ENCODE measurements at places on chromosomes 2 and 18. TPM values are rescaled to one million over a fixed set of nuclear protein-coding genes. Genes with fewer than 3 reads are reported as not detected.

The TMEM247 gene
- total RNA-seq = not detected

The ERBB4 gene
- total RNA-seq = 0.10 TPM

The MORN2 gene
- total RNA-seq = 11.9 TPM

The IL1RL2 gene
- not detected for total RNA-seq

The TMX3 gene
- total RNA-seq = 39.6 TPM

The RUFY4 gene
- total RNA-seq = 0.27 TPM

The LIMS4 gene
- 1.1 TPM for total RNA-seq

The PRKAG3 gene
- total RNA-seq = not detected

The MAPRE3 gene
- 12.1 TPM for total RNA-seq

The CBLN2 gene
- total RNA-seq = not detected

The PREPL gene
- 31.1 TPM for total RNA-seq

The CHRNG gene
- total RNA-seq = not detected

The CPS1 gene
- total RNA-seq = 37.5 TPM

The ARHGAP15 gene
- 0.42 TPM for total RNA-seq

The IL36RN gene
- not detected for total RNA-seq

The SNORC gene
- total RNA-seq = 14.0 TPM

The ZNF512 gene
- 33.0 TPM for total RNA-seq

The PFN4 gene
- not detected for total RNA-seq

The EML6 gene
- total RNA-seq = 6.6 TPM

The AGXT gene
- 0.34 TPM for total RNA-seq

The MYL1 gene
- not detected for total RNA-seq

The PKDCC gene
- total RNA-seq = 0.84 TPM

The TTR gene
- total RNA-seq = 1.2 TPM
